ENCODE measurements at places on chromosomes 1 and 21.

- H3K4me3 ChIP-seq = no peak overlapping the region
- peaks cover 10% of the 10 kb centered on the region for H3K4me1 ChIP-seq
- peak; percentile 63 for DNase-seq
- H3K27me3 ChIP-seq = no peaks in the 10 kb centered on the region
Observed at GRCh38 chr21:42939582-42940413, 14.4 kb upstream of the ERVH48-1 start.

- H3K36me3 ChIP-seq = no peaks in the 10 kb centered on the region
- H3K27me3 ChIP-seq = no peaks in the 10 kb centered on the region
- no peak for DNase-seq
- H3K27ac ChIP-seq = no peak overlapping the region
Observed at GRCh38 chr1:212201461-212201860, 83.7 kb upstream of the PPP2R5A start.

GRCh38 chr1:69814926-69815325 is 247.2 kb downstream of the LRRC7 start:
- no peak overlapping the region for H3K27ac ChIP-seq
- no peaks in the 10 kb centered on the region for H3K36me3 ChIP-seq
- no peak for DNase-seq

DNA sequence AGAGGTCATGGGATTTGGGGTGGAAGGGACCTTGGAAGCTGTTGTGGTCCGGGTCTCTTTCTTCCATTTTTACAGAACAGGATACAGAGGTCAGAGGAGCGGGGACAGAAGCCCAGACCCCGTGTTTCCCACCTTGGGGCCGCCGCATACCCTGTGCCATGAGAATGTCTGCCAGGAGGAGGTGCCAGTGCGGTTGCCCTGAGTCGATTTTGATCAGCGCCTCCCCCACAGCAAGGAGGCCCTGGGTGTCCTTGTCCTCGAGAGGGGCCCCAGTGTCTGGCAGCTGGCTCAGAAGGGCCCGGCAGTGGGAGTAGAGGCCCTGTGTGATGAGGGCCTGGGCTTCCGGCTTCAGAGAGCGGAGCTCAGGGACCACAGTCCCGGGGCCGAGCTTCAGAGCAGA is 12.3 kb upstream of the MMEL1 start:
- H3K4me1 ChIP-seq = peaks cover 4% of the 10 kb centered on the region
- no peaks in the 10 kb centered on the region for H3K27me3 ChIP-seq
- no peak for DNase-seq
- no peak overlapping the region for H3K27ac ChIP-seq
- no peak overlapping the region for H3K4me3 ChIP-seq

GRCh38 chr1:107552781-107553180 is 411.9 kb downstream of the NTNG1 start:
- H3K4me1 ChIP-seq = no peaks in the 10 kb centered on the region
- no peaks in the 10 kb centered on the region for H3K36me3 ChIP-seq
- H3K4me3 ChIP-seq = no peak overlapping the region
- DNase-seq = no peak
- H3K27me3 ChIP-seq = no peaks in the 10 kb centered on the region
